ENCODE measurements at places on chromosomes 7 and 10.

DNA sequence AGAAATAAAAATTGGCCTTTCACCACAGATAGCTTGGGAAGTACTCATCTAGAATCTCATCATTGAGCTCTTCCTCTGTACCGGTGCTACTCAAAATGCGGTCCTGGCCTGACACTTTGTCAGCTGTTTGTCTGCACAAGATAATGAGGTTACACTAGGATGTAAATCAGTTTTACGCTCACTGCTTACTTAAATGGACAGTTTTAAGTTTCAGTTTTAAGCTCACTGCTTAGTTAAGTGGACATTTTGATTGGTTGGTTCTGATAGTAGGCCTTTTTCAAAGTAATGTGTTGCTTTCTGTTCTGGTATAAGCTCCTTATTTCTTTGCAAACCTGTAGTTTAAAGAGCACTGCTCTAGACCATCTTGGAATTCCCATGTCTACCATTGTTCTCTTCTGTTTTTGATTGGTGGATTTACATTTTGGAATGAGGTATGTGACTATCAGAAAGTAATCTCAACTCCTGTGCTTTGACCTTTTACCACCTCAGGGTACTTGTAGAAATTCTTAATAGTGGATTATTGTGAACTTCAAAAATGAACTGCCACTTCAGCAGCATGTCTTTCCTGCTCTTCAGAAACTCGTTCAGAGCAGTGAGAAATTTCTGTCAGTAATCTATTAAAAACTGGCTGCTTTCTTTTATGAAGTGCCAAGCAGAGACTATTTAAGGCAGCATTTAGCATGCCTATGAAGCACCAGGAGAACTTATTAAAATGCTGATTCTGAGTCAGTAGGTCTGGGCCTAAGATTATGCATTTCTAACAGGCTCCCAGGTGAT, 55.0 kb downstream of the C1GALT1 start:
- no peak for DNase-seq

DNA sequence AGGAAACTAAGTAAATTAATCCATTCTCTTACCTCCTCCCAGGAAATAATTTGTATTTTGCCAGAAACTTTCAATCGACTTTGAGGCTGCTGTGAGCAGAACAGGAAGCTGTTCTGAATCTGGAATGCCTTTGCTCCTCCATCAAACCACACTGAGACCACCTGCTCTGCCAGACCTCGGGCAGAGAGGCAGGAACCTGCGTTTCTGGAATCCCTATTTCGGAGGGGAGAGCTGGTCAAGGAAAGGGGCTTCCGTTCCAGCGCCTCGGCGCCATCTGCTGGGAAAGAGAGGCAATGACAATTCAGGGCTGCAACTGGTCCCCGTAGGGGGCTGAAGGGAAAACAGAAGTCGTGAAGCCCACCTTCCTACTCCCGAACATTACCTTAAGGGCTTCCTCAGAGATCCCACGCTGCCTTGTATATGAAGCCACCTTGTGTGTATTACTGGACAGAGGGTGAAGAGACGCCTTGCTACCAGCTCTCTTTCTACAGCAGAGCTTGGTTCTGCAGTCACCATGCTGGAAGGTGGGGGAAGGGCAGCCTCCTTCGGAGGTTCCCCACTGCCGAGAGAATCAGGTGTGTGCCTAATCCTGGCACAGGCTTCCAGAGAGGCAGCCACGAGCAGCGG, 31.2 kb downstream of the ZNF467 start:
- DNase-seq, result no peak

- DNase-seq, result peak; percentile 87
Measured at GRCh38 chr10:30445711-30446110, 11.7 kb downstream of the MAP3K8 start.

DNA sequence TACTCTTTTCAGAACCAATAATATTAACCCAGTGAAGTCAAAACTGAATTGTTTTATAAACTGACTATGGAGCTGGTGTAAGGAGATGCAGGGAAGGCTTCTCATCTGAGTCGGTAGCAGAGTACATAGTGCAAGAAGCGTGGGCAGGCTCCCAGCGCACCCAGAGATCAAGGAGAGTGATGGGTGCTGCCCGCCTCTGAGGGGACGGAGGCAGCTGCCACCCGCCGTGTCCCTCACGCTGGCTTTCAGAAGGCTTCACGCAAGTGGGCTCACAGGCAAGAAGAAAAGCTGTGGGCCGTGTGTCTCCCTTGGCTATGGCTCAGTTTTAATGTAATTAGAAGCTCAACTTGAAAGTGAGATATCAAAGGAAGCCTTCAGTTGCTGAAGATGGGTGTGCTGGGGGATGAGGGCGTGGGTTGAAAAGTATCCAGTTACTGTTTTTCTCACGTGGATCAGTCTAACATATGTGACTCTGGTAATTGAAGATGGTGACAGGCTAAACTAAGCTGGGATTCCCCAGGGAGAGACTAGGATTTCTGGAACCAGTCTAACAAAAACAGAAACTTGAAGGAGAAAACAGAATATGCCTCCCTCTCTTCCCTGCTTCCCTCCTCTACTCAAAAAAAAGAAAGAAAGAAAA, 159.9 kb downstream of the MGMT start:
- DNase-seq, result no peak

GRCh38 chr7:138338361-138338760, 121.7 kb upstream of the TRIM24 start:
- no peak for DNase-seq

DNA sequence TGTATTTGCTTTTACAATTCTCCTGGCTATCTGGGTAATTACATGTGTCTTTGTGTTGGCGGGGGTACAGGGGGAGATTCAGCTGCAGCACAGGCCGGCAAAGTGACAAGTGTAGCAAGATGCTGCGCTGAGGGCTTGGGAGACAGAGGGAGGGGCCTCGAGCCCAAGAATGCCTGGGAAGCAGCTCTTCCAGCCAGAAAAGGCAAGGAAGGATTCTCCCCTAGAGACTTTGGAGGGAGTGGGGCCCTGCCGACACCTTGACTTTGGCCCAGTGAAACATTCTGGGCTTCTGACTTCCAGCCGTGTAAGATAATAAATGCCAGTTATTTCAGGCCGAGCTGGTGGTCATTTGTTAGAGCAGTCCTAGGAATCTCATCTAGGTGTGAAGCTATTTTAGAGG, 7.2 kb upstream of the REPIN1 start:
- DNase-seq, result no peak

- no peak for DNase-seq
Measured at GRCh38 chr10:13585943-13586342, 822 bp upstream of the PRPF18 start.

Data from AG09309 (cell line).